ENCODE measurements at places on chromosomes 4 and X.

- DNase-seq: no peak
These were observed 407.5 kb downstream of the GALNTL6 start for GRCh38 chr4:172220679-172221078.

DNA sequence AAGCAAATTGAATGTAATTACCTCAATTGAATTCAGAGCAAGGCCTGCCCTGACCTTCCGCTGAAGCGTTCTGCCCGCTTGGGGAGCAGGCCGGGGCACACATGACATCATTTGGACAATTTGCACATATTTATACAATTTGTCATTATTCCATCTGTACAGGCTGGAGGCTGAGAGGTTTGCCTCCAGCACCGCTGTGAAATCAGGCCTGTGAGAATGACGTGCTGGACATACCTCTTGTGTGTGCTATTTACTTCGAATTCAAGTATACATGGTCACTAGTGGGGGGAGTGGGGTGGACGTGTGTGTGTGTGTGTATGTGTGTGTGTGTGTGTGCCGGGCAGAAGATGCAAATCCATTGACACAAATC lies 285.6 kb downstream of the SHOX start:
- DNase-seq: no peak

GRCh38 chr4:1175635-1176229 lies 3.3 kb upstream of the SPON2 start:
- DNase-seq: no peak

- DNase-seq: no peak
These were observed 14.8 kb downstream of the ELOVL6 start for GRCh38 chr4:110183643-110184042.

GRCh38 chr4:139658185-139658584 lies 7.4 kb upstream of the MGST2 start:
- DNase-seq: no peak

DNA sequence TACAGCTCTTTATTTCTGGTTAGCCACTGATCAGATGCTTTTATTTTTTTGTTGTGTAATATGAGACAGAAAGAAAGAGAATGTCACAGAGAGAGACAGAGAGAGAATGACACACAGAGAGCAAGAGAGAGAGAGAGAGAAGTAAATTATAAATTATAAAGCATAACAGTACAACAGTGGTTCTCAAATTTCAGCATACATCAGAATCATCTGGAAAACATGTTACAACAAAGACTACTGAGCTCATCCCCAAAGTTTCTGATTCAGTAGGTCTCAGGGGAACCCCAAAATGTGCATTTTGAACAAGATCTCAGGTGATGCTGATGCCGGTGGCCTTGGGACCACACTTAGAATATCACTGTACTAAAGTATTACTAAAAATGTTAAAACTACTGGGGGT lies 245.8 kb upstream of the DIAPH2 start:
- no peak for DNase-seq

DNA sequence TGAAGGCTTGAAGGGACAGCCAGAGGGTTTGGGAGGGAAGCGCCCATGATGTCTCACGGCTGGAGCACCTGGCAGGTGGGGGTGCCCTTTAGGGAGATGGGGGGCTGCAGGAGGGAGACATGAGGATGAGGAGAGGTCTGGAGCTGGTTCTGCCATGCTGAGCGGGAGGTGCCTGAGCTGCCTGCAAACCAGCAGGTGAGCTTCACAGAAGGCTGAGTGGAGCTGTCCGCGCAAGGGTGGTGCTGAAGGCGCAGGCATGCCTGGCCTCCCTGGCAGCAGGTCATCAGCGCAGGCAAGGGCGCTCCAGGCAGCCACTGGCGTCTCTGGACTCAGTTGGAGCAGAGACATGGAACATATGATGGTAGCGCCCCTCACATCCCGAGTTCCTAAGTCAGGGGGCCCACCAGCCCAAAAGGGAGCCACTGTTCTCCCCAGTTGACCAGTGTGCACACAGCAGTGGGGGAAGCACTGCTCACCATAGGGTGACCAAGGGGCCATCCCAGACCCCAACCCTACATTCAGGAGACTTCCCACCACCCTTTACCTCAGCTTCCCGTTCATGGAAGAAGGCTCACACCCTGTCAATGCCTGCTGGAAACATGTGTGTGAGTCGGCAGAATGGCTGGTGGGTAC lies 25.8 kb downstream of the ADRA2C start:
- no peak for DNase-seq

DNA sequence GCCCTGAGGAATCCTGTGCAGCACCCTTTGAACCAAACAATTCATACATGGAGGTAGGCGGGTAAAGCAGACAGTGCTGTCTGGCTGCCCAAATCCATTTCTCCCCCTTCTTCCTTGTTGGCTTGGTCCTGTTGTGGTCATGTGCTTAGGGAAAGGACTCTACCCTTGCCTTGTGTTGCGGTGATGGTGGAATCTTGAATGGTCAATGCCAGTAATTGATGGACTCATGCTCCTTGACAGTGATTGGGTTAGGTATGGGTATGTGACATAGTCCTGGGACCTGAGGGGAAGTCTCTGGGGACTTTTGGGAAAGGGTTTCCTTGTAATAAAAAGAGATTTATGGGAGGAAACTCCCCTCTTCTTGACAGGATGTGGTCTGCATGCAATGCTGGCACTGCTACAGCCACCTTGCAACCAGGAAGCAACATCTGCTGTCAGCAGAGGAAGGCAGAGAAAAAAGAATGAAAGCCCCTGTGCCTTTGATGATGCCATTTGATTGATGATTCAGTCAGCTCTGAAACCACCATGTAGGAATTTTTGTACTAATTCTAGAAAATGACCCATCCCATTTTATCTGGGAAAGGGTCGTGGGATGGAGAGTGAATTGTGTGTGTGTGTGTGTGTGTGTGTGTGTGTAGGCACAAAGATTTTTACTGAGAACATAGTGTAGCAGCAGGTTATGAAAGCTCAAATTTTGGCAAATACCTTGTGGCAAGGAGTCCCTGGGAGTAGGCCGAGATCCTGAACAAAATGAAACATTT lies 30.0 kb upstream of the HUWE1 start:
- DNase-seq: peak; percentile 27

GRCh38 chrX:13387666-13388494 lies 68.0 kb upstream of the ATXN3L start:
- no peak for DNase-seq

- no peak for DNase-seq
These were observed 761.8 kb upstream of the ATOH1 start for GRCh38 chr4:93066749-93067148.

DNA sequence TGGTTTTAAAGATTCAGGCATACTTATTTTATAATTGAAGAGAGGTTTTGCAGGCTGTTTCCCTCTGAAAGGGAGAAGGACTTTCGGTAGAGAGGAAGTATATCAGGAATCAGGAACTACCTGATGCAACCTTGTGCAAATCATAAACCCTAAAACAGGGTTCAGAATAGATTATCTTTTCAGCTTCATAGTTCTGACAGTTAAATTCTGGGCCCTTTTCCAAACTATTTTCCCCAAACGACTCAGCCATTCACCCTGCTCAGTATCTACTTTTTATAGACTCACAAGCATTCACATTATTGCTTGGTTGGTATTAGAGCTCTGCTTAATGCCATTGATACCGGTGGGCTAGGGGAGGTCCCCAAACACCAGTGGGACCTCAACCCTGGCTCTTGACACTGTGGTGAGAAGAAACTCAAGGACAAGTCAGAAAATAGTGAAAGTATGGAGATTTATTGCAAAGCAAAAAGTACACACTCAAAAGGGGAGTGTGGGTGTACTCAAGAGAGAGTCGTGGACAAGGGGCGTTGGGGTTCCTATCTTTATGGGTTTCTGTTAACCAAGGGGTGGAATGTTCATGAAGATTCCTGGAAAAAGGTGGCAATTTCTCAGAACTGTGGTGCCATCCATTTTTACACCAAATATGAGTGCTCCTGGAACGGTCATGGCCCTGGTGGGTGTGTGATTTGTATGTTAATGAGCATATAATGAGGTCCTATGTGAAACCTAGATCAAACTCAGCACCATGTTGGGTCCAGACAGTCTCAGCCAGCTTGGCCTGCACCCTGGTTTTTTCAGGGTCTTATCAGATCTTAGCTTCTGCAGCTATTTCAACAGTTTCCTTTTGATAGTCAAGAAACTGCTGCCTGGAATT lies 238.3 kb downstream of the DCLK2 start:
- DNase-seq: no peak

DNA sequence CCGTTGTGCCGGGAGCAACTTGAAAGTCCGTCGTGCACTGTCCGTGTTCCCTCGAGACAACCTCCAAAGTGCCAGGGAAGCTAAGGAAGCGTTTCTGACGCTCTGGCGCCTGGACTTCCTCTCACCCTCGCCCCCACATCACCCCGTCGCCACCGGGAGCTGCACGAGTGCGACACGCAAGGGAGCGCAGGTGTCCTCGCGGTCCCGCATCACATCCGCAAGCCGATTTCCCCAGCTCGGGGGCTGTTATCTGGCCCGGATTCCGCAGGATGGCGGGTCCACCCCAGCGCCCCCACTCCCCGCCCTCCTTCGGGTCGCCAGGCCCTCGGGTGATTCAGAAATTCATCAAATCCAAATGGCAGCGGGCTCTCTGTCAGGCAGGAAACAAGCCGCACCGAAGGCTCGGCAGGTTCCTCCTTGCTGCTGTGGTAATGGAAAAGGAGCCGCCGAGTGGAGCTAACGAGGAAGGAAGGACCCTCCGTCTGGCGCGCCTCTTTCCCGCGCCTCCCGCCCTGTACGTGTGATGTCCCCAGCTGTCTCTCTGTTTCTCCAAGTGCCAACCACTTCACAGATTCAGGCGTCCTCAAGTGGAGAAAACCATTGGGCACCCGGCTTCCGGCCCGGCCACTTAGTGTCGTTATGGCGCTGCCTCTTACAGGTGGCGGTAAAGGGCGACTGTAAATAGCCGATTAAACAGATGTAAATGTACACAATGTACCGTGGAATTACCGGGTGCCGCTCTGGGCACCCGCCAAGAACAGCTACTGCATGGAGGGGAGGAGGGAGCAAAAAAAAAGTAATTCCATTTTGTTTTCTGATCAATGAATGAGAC lies 921 bp upstream of the SETD7 start:
- peak; percentile 44 for DNase-seq

GRCh38 chr4:4899202-4899925 lies 39.9 kb downstream of the MSX1 start:
- no peak for DNase-seq

- no peak for DNase-seq
These were observed 50.1 kb downstream of the STARD8 start for GRCh38 chrX:68697465-68698125.

DNA sequence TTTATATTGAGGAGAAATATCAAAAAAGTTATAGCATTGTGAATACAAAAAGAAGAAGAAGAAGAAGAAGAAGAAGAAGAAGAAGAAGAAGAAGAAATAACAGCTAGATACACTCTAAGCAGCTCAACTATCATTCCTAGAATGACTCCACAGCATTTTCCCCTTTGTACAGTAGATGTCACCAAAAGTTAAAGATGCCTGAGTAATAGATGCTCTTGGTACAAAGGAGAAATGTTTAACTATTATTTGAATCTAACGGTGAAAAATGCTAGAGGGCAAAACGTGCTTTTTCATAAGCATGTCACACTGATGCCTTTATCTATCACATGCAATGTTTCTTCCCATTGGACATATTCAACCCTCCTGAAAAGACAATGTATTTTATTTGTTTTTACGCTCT lies 178.4 kb upstream of the GPRIN3 start:
- no peak for DNase-seq

- no peak for DNase-seq
These were observed 211.9 kb downstream of the SOX3 start for GRCh38 chrX:140292961-140293360.

GRCh38 chr4:148073349-148073748 lies 341.5 kb downstream of the ARHGAP10 start:
- no peak for DNase-seq

DNA sequence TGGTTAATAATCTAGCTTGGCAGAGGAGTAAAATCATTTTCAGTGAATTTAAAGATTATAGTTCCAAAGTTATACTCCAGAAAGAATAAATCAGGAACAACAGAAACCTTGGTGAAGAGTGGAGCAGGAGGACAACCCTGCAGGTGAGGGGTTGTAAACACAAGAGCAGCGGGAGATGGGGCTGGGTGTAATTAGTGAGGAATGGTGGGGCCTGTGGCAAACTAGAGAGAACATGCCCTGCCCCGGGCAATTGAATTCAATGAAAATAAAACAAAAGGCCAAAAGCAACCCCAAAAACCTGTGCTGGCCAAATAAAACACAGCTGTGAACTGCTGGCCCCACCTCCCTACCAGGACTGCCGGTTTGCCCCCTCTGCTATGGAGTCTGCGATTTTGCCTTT lies 325.2 kb downstream of the NR3C2 start:
- no peak for DNase-seq

GRCh38 chr4:120699354-120699753 lies 223.2 kb downstream of the PRDM5 start:
- no peak for DNase-seq

GRCh38 chr4:4554234-4554633 lies 12.4 kb upstream of the STX18 start:
- DNase-seq: no peak

DNA sequence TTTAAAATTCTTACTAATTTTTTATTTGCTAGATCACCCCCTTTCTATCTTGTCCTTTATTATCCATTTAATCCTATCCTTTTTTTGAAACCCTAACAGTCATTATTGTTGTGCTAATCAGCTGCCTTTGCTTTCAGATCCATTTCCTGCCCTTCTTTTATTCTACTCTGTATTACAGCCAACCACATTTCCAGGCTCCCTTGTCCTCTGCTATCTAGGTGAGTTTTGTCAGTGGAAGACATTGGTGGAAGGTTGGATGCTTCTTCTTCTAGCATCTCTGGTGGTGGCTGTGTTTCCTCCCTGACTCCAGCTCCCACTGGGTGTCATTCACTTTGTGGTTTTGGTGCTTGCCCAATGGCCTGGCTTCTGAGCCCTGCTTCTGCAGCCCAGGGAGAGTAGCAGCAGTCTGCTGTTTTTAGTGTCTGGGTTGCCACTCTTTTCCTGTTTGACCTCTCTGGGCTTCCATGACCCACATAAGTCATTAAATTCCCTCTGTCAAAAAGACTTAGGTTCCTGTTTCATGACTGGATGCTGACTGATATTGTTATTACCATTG lies 225.2 kb upstream of the PGRMC2 start:
- DNase-seq: no peak

- no peak for DNase-seq
These were observed 891 bp downstream of the TLR2 start for GRCh38 chr4:153684971-153685371.

DNA sequence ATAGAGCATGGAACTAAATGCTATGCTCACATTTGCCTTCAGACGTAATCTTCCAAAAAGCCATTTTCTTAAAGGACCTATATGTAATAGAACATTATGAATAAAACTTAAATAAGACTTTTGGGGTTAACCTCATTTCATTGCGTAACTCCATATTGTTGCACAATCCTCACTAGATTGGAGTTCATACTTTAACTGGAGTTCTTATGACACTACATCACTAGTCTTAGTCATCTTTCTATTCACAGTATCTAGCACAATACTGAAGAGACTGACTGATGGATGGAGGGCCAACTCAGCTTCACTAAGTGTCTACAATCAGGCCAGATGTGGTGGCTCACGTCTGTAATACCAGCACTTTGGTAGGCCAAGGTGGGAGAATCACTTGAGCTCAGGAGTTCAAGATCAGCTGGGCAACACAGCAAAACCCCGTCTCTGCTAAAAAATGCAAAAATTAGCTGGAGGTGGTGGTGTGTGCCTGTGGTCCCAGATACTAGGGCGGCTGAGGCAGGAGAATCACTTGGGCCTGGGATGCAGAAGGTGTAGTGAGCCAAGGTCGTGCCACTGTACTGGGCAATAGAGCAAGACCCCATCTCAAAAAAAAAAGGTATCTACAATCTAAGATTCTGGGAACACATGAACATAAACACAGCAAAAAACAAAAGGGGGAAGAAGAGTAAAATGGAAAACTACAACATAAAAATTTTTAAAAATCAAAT lies 80.8 kb upstream of the MAB21L2 start:
- no peak for DNase-seq

- DNase-seq: peak; percentile 34
These were observed 32.1 kb upstream of the MTNR1A start for GRCh38 chr4:186587416-186588018.
